ENCODE measurements at places on chromosomes 13 and 19. TPM values are rescaled to one million over a fixed set of nuclear protein-coding genes. Genes with fewer than 3 reads are reported as not detected.

PSG1 gene
- not detected for total RNA-seq

RASAL3 gene
- total RNA-seq = 0.39 TPM

CASP14 gene
- not detected for total RNA-seq

PTGER1 gene
- total RNA-seq = 1.7 TPM

SLC46A3 gene
- total RNA-seq = 1.6 TPM

COMP gene
- not detected for total RNA-seq

C19orf67 gene
- 1.2 TPM for total RNA-seq

SKA3 gene
- total RNA-seq = 13.7 TPM

ATP8B3 gene
- total RNA-seq = 4.0 TPM

KIR2DL3 gene
- total RNA-seq = not detected

NLRP4 gene
- total RNA-seq = not detected

ZNF83 gene
- total RNA-seq = 48.3 TPM

RGCC gene
- 237 TPM for total RNA-seq

ZSCAN4 gene
- 0.39 TPM for total RNA-seq

SPTBN4 gene
- under 0.01 TPM for total RNA-seq

TTC9B gene
- not detected for total RNA-seq

SLC10A2 gene
- not detected for total RNA-seq

MUC16 gene
- 34.2 TPM for total RNA-seq
